Activated T-helper 9 cell treated with anti-CD3 and anti-CD28 coated beads, Interleukin-2, amount 50 U/mL, for 16 hours (primary cell): ENCODE measurements at places on chromosomes 2 and 18.

- no peak for DNase-seq
Observed at GRCh38 chr18:9240270-9240669, 94.3 kb upstream of the TWSG1 start.

- no peak for DNase-seq
Observed at GRCh38 chr2:236415684-236416444, 151.7 kb upstream of the ASB18 start.

- no peak for DNase-seq
Observed at GRCh38 chr2:167980439-167980838, 267.0 kb downstream of the STK39 start.

- no peak for DNase-seq
Observed at GRCh38 chr2:102081606-102082005, 60.9 kb upstream of the IL1R1 start.

DNA sequence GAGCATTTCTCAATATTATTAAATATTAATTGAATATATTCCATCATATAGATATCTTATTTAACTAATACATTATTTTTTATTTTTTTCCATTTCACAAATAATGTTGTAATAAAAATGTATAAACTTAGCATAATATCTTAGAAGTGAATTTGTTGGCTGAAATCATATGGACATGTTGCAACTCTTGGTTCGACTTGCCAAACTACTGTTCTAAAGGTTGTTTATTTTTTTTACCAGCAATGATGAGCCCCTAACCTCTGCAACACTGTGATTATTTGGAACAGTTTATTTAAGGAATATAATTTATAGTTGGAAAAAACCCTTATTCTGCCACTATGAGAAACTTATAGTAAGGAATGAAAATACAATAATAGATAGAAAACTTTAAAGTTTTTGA, 8.8 kb upstream of the NAB1 start:
- no peak for DNase-seq

- DNase-seq: no peak
Observed at GRCh38 chr2:3749201-3749600, 45.8 kb downstream of the DCDC2C start.

DNA sequence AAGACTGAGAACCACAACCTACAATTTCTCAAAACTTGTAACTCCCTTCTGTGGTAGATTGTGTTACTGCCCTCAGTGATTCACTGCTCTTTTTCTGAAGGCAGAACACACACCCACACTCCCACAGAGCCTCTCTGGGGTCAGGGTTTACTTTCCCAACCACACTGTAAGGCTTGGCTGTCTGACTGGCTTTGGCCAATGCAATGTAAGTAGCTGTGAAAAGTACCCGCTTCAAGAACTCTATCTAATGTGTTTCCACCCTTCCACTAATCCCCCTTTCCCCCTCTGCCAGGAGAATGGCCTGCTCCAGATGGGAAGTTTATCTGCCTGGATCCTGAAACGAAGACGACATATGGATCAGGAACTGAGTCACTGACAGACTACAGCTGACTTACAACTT, 222.7 kb downstream of the CDH2 start:
- DNase-seq: no peak

- no peak for DNase-seq
Observed at GRCh38 chr2:209529579-209529978, 105.7 kb downstream of the MAP2 start.

DNA sequence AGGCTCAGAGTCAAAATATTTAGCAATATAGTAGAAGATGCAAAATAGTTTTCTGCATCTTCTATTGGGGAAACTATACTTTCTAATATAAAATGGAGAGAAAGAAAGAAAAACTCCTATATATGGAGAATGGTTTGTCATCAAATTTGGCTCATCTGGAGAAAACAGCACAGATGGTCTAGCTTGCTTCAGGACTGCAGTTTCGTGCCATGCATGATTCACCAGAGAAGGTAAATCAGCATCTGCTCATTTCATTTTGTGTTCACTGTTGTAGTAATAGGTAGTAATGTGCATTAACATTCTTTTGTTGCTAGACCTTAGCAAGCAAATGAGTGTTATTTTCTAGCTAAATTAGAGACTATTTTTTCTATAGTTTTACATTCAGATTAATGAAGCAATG, 179.0 kb downstream of the ASXL3 start:
- no peak for DNase-seq

DNA sequence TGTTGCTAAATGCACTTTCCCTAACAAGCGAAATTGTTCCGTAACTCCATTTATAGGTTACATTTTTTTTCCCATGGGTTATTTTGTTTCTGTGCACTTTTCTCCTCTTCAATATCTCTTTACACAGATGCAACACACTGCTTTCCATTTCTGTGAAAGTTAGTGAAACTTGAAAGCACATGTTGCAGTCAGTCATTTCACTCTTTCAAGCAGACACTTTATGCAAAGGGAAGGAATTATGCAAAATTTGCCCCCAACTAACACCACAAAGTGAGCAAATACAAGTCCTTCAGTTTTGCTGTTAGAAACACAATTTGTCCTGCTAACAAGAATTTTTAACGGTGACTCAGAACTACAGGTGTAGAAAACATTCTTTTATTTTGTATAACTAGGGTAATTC, 124.8 kb downstream of the PTH2R start:
- DNase-seq: no peak

DNA sequence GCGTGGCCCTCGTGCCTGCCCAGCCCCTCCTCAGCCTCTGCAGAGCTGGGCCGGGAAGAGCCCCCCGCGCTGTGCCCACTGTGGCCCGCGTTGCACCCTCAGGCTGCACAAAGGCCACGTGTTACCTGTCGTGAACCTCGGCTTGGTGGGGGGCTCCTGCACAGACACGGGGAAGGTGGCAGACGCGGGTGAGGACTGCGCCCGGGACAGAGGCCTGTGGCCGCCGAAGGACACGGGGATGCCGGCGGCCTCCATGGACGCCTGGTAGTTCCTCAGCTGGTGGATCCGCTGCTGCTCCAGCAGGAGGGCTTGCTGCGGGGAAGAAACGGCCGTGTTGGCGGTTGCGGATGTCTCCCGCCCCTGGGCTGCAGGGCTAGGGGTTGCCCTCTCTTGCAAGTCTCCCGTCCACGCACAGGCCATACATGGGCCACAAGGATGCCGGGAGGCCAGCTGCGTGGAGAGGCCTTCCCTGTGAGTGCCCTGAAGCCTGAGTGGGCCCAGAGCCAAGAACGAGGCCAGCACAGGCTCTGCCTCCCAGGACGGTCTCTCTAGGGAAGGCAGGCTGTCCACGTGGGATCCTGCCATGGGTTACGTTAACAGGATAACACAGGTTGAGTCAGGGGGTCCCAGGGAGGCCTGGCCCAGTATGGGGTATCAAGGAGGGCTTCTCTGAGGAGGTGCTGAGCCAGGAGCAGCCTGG, 263.7 kb downstream of the TWIST2 start:
- DNase-seq: no peak

GRCh38 chr2:84373391-84373790, 85.7 kb downstream of the SUCLG1 start:
- no peak for DNase-seq

DNA sequence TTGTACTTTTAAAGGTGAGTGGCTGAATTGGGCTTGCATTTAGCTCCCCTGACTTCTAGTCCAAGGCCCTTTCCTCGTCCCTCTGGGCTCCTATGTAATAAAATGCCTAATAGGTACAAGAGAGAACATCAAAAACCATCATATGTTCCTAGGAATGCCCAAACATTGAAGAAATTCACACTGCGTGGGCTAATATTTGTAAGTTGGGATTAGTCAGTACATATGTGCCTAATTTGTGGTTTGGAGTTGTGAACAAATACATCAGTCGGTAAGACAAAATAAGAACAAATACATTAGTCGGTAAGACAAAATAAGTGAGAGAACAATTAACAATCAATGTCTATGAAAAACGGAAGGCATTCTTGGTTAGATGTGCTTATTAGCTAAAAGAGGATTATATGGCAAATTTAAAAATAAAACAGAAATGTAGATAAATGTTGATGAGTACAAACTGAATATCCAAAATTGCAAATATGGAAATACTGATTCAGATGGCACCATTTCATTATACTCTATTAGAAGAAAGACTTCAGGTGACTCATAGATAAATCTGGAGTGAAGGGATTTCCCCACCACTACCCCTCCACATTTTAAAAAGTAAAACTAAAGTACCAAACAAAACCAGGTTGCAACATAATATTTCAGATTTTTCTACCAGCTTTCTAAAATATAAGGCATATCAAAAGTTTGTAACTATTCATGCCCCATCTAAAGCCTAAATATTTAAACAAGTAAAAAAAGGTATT, 325.4 kb downstream of the ZEB2 start:
- no peak for DNase-seq

DNA sequence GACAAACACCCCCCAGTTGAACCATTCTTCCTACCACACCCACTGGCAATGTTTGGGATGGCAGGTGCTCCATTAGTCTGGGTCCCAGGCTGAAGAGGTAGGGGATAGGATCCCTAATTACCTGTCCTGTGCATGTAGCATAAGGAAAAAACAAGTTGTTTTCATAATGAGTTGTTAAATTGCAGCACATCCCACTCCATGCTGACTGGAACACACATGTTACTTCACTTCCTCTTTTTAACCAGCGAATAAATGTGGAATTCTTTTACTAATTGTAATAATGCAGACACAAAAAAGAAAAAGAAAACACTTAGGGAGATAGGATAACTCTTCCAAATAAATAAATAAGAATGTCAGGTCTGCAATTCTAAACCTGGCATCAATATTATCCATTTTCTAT, 11.8 kb upstream of the CBLN2 start:
- no peak for DNase-seq

GRCh38 chr2:18749912-18750526, 160.7 kb upstream of the NT5C1B start:
- no peak for DNase-seq

- DNase-seq: no peak
Observed at GRCh38 chr2:177525351-177525924, 132.9 kb downstream of the AGPS start.

- DNase-seq: no peak
Observed at GRCh38 chr2:44139741-44140140, 28.9 kb upstream of the PPM1B start.

DNA sequence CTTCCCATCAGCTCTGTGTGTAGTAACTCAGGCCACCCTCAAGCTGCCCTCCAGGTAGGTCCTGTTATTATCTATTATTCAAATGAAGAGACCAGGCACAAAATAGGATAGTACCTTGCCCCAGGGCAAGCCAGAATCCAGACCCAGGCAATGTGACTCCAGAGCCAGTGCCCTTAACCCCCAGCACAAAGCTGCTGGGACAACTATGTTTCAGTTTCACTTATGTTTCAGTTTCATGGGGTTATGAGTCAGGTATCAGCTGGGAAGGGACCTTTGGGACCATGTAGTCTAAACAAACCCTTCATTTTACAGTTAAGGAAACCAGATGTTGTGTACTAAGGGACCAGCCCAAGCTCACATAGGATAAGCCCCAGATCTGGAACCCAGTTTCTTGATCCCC, 10.0 kb downstream of the HK2 start:
- peak; percentile 5 for DNase-seq

DNA sequence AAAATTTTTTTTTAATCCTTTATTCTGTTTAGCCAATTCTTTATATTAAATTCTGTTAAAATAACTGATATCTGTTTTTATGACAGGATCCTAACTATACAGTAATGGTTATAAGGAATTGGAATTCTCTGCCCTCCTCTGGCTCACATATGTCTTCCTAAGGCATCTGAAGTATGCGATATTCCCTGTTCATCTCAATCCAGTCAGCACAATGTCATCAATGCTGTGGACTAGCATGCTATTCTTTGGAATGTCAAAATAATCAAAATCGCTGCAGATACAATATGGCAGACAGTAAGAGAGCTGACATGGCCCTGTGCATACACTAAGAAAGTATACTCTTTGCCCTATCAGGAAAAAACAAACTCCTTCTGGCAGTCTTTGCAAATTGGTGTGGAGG, 107.6 kb downstream of the AP1S3 start:
- DNase-seq: no peak

GRCh38 chr2:67888351-67889005, 174.3 kb downstream of the C1D start:
- no peak for DNase-seq

GRCh38 chr2:100437751-100438150, 20.3 kb upstream of the CHST10 start:
- DNase-seq: no peak

DNA sequence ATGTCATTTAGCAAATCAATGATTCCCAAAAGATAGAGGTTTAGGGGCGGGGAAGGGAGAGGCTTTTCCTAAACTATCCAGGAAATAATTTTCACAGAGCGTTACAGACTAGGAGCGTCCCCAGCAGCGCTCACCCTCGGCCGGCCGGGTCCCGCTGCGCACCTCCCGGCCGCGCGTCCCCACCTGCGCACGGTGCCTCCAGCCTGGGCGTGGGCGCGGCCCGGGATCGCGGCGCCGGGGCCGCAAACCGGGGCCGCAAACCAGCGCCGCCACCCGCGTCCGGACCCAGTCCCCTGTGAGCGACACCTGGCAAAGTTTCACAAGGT, 684 bp upstream of the ZCCHC2 start:
- no peak for DNase-seq

DNA sequence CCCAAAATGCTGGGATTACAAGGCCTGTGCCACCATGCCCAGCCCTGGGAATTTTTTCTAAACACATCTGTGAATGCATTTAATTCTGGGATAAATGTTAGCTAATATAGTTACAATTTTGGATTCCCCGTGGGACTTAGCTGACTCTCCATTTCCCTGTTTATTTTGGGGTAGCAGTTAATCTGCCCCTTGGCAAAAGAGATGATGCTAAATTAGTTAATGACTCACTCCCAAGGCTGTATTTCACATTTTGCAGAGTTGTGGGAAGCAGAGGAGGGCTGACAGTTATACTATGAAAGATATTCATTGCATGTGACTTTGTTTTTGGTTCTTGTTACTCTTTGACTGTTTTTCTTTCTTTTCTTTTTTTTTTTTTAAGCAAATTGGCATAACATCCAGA, 3.2 kb downstream of the MTHFD2 start:
- no peak for DNase-seq

DNA sequence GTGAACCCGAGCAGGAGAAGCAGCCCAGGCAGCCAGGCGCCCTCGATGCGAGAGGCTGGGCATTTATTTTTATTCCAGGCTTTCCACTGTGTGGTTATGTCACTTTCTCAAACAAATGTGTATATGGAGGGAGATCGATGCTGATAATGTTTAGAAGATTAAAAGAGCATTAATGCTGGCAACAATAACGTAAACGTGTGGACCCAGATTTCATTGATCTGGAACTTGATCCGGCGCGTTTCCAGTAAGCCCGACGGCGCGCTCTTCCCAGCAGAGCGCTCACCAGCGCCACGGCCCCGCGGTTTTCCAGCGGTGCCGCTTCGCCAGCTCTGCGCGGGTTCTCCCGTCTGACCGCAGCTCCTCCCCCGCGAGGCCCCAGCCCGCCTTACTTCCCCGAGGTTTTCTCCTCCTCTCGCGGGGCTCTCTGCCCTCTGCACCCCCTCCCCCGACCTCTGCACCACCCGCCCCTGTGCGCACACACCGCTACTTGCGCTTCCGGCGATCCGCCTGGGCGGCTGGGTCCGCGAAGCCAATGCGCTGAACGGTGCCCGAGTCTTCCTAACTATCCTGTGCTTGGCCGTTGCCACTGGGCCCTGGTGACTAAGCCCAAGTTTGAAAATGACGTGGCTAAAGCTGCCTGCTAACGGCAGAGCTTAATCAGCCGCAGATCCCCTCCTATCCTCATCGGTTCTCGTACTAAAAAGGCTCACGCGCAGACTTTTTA, 6.1 kb downstream of the ONECUT2 start:
- no peak for DNase-seq
